Thoracic aorta (tissue), 2 donors: ENCODE measurements at places on chromosomes 4 and X.
A peak's percentile ranks its signal among the peaks of the same experiment; 100 is the strongest.

- no peak for DNase-seq
- H3K4me1 ChIP-seq: no peaks in the 10 kb centered on the region
- H3K4me3 ChIP-seq: no peak overlapping the region
- H3K36me3 ChIP-seq: no peaks in the 10 kb centered on the region
- no peak overlapping the region for H3K27ac ChIP-seq
Observed at GRCh38 chr4:2093265-2093664, 34.1 kb downstream of the NAT8L start.

GRCh38 chr4:120004054-120004453, 62.6 kb downstream of the MAD2L1 start:
- H3K27ac ChIP-seq: no peak overlapping the region
- no peaks in the 10 kb centered on the region for H3K36me3 ChIP-seq
- H3K4me1 ChIP-seq: peaks cover 8% of the 10 kb centered on the region
- no peak overlapping the region for H3K4me3 ChIP-seq

DNA sequence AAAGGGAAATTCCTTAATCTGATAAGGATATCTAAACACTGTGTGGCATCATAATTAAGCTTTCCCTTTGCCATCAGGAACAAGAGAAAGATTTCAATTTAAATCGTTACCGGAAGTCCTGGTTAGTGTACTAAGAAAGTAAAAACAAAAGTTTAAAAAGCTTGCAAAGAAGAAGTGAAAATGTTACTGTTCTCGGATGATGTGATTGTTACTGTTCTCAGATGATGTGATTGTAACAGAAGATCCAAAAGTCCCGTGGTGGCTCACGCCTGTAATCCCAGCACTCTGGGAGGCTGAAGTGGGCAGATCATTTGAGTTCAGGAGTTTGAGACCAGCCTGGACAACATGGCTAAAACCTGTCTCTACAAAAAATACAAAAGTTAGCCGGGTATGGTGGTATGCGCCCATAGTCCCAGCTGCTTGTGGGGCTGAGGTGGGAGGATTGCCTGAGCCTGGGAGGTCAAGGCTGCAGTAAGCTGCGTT, 62.5 kb downstream of the RGS12 start:
- no peak overlapping the region for H3K27ac ChIP-seq
- H3K4me1 ChIP-seq: no peaks in the 10 kb centered on the region
- H3K27me3 ChIP-seq: no peaks in the 10 kb centered on the region
- no peak for DNase-seq

GRCh38 chr4:110544594-110544993, 68.6 kb downstream of the ENPEP start:
- no peak overlapping the region for H3K4me3 ChIP-seq
- DNase-seq: no peak
- no peak overlapping the region for H3K27ac ChIP-seq
- H3K27me3 ChIP-seq: no peaks in the 10 kb centered on the region

DNA sequence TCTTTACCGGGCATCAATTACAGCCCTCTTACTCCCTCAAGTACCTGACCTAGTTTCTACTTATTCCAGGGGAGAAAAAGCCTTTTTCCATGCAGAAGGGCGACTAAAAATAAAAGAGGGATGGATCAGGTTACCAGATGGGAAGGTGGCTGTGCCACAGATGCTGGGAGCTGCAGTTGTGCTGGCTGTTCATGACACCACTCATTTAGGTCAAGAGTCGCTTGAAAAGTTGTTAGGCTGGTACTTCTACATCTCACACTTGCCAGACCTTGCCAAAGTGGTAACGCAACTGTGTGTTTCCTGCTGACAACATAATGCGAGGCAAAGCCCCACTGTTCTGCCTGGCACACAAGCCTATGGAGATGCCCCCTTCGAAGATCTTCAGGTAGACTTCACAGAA, 148.4 kb upstream of the FGF16 start:
- no peak overlapping the region for H3K4me3 ChIP-seq
- DNase-seq: no peak
- H3K27ac ChIP-seq: no peak overlapping the region

- H3K27ac ChIP-seq: no peak overlapping the region
- no peaks in the 10 kb centered on the region for H3K4me1 ChIP-seq
- H3K36me3 ChIP-seq: no peaks in the 10 kb centered on the region
- DNase-seq: no peak
- no peak overlapping the region for H3K4me3 ChIP-seq
Observed at GRCh38 chr4:19438233-19438632, 813.5 kb upstream of the SLIT2 start.

GRCh38 chr4:81673961-81674360, 202.3 kb upstream of the RASGEF1B start:
- no peak overlapping the region for H3K27ac ChIP-seq
- no peaks in the 10 kb centered on the region for H3K4me1 ChIP-seq
- DNase-seq: no peak
- H3K27me3 ChIP-seq: no peaks in the 10 kb centered on the region
- H3K4me3 ChIP-seq: no peak overlapping the region
- H3K36me3 ChIP-seq: no peaks in the 10 kb centered on the region

GRCh38 chrX:19827088-19827487, 60.3 kb downstream of the SH3KBP1 start:
- no peak overlapping the region for H3K27ac ChIP-seq
- H3K4me1 ChIP-seq: no peaks in the 10 kb centered on the region
- H3K27me3 ChIP-seq: no peaks in the 10 kb centered on the region
- no peak for DNase-seq

DNA sequence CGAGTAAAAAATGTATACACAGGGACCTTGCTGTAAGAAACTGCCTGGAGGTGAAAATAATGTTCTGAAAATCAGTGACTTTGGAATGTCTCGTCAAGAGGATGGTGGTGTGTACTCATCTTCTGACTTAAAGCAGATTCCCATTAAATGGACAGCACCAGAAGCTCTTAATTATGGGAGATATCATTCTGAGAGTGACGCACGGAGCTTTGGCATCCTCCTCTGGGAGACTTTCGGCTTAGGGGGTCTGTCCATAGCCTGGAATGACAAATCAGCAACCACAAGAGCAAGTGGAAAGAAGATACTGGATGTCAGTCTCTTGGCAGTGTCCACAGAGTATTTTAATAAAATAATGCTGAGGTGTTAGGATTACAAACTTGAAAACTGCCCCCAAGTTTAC, 129.4 kb downstream of the THOC2 start:
- no peak overlapping the region for H3K27ac ChIP-seq
- no peak overlapping the region for H3K4me3 ChIP-seq
- no peak for DNase-seq
- no peaks in the 10 kb centered on the region for H3K36me3 ChIP-seq

DNA sequence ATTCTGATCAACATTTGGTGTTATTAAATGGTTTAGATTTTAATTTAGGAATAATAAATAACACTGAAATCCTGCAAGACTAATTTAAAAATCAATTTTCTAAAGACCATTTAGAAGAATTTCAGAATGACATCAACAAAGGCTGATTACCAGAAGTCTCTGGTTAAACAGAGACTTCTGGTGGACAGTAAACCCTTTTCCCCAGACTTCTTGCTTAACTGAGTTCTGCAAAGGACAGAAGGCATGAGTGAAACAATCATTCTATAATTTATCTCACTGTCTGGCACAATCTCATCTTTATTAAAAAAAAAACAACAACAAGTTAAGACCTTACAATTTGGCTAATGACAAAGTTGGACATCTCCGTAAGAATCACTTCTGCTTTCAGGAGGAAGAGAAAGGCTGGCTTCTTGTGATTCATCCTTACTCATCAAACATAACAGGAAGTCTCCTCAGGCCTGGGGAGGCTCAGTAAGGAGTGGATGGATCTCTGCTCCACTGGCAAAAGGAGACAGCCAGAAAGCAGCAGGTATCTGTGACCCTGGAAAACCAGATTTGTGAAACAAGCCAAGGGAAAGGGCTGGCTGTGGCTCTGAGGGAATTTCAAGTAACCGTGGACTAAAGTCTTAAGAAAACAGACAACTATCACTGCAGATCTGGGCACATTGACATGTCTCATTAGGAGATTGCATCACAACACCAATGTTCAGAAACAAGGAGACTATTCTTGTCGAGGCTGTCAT, 908 bp upstream of the TLR6 start:
- no peak for DNase-seq
- peak overlapping the region; percentile 43 for H3K27ac ChIP-seq
- H3K4me1 ChIP-seq: peaks cover 3% of the 10 kb centered on the region
- no peaks in the 10 kb centered on the region for H3K36me3 ChIP-seq
- no peak overlapping the region for H3K4me3 ChIP-seq

DNA sequence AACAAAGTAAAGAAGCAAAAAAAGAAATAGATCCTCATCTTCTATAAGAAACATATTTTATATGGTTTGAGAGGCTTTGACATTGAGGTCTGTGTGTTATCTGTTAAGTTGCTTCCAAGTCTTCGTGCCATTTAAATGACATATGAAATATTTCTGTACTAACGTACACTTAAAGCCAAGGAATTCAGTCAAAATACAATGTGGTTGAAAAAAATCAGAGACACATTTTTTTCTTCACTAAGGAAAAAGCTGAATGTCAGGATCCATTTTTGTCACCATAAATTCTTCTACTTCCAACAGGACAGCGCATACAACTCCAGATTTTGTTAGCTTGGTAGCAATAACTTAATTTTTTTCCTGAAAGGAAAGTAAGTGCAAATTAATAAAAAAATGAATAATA, 168.5 kb downstream of the FAT4 start:
- H3K4me3 ChIP-seq: no peak overlapping the region
- no peak overlapping the region for H3K27ac ChIP-seq
- no peak for DNase-seq
- H3K36me3 ChIP-seq: peaks cover 6% of the 10 kb centered on the region
- H3K27me3 ChIP-seq: no peaks in the 10 kb centered on the region
- peaks cover 5% of the 10 kb centered on the region for H3K4me1 ChIP-seq

DNA sequence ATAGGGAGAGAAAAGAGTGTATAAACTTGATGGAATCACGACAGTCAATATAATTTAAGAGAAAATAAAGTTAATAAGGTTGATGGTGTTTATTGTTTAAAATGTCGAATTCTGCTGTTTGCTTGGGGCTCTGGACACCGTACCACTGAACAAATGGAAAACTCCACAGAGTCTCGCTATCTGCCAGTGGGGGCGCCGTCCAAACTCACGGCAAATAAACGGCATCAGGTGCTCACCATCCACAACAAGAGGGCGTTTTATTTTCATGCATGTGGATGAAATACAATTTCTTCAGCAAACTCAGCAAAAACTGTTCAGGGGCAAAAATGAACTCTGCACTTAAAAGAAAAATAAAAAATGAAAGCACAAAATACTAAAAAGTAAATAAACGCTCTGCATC, 46.6 kb upstream of the FAM47C start:
- no peak overlapping the region for H3K27ac ChIP-seq
- H3K4me3 ChIP-seq: no peak overlapping the region
- H3K4me1 ChIP-seq: no peaks in the 10 kb centered on the region
- H3K27me3 ChIP-seq: no peaks in the 10 kb centered on the region
- no peaks in the 10 kb centered on the region for H3K36me3 ChIP-seq

- no peak overlapping the region for H3K27ac ChIP-seq
- H3K27me3 ChIP-seq: no peaks in the 10 kb centered on the region
- no peaks in the 10 kb centered on the region for H3K36me3 ChIP-seq
- DNase-seq: no peak
- no peaks in the 10 kb centered on the region for H3K4me1 ChIP-seq
- no peak overlapping the region for H3K4me3 ChIP-seq
Observed at GRCh38 chr4:120672558-120673147, 249.9 kb downstream of the PRDM5 start.

GRCh38 chr4:18022572-18023050, 1.1 kb upstream of the LCORL start:
- H3K36me3 ChIP-seq: no peaks in the 10 kb centered on the region
- no peak for DNase-seq
- H3K4me1 ChIP-seq: peaks cover 7% of the 10 kb centered on the region
- H3K27me3 ChIP-seq: no peaks in the 10 kb centered on the region

GRCh38 chrX:24025741-24026403, 1.1 kb downstream of the KLHL15 start:
- H3K36me3 ChIP-seq: no peaks in the 10 kb centered on the region
- no peaks in the 10 kb centered on the region for H3K4me1 ChIP-seq
- no peaks in the 10 kb centered on the region for H3K27me3 ChIP-seq
- H3K4me3 ChIP-seq: peak overlapping the region; percentile 89
- peak overlapping the region; percentile 93 for H3K27ac ChIP-seq
- DNase-seq: no peak

DNA sequence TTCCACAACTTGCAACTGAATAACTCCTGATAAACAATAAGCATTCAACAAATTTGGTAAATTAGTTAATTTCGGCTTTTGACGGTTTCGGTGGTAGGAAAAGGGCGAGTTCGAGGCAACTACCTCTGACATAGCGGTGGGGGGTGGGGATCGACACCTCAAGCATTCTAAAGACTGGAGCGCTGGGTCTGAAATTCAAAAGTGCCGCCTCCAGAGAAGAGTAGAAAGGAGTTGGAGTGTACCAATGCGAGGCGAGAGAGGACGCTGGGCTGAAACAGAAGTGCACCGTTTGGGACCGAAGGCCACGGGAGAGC, 725 bp downstream of the SMC1A start:
- peak overlapping the region; percentile 73 for H3K4me3 ChIP-seq
- H3K27ac ChIP-seq: peak overlapping the region; percentile 89
- H3K4me1 ChIP-seq: peaks cover 9% of the 10 kb centered on the region
- DNase-seq: no peak
- no peaks in the 10 kb centered on the region for H3K27me3 ChIP-seq
- H3K36me3 ChIP-seq: no peaks in the 10 kb centered on the region

DNA sequence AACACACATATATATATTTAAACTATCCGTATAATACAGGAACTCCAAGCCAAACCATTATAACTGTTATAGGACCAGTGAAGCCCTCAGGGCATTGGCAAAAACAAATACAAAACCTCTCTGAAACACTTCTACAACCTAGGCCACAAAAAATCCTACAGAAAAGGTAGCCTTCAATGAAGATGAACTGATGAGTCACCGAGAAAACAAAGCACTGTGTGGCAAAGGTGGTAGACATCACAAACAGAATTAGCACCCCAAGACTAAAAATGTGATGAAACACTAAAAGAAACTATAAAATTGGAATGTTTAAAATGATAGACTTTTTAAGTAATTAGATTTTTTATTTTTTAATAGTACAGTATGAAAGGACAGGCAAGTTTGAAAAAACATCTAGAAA, 5.5 kb upstream of the HSPA4L start:
- H3K4me1 ChIP-seq: no peaks in the 10 kb centered on the region
- H3K27me3 ChIP-seq: no peaks in the 10 kb centered on the region
- no peak overlapping the region for H3K4me3 ChIP-seq
- H3K27ac ChIP-seq: no peak overlapping the region
- no peak for DNase-seq

DNA sequence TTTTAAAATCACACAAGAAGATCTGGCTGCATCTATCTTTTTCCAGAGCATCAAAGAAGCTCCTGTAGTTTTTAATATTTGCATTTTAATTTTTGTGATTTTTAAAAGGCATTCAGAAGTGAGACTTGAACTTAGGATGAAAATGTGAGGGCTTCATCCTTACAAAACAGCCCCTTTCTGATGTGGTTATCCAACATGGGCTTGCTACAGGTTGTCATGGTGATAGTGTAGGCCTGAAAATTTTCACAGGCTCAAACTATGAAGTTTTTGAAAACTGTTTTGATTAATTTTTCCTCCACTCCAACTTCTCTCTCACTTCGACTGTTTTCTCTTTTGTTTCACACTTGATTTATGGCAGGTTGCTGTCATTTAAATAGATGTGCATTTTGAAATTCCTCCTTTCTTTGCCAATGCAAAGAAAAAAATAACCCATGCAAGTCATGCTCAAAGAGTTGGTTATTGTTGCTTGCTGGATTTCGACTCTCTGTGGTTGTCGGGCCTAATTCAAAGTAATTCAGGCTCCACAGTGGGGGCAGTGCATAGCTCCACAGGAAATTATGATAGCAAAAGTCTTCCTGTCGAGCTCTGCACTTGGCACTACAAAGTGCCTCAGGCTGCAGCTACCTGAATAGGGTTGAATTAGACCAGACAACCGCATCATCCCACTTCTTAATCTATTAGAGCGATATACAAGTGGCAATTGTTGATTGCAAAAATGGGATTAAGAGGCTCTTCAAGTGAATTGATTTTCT, 201.0 kb upstream of the GPR101 start:
- H3K27ac ChIP-seq: no peak overlapping the region
- H3K36me3 ChIP-seq: no peaks in the 10 kb centered on the region
- no peak overlapping the region for H3K4me3 ChIP-seq
- no peaks in the 10 kb centered on the region for H3K27me3 ChIP-seq
- no peak for DNase-seq
